ENCODE measurements at places on chromosomes 2 and 18.

DNA sequence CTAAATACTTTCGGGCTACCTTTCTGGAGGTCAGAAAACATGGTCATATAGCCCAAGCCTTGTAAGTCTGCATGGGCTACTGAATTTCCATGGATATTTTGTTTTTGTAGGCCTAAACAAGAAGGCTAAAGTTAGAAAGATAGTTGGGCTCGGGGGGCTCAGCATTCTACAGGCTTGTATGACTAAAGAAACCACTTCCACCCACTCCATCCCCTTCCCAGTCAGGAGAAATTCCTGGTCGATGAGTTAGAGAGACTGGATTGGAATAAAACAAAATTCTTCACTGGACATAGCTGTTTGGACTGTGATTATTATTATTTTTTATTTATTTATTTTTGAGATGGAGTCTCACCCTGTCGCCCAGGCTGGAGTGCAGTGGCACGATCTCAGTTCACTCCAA is 539.4 kb upstream of the TNP1 start:
- no peak for DNase-seq

DNA sequence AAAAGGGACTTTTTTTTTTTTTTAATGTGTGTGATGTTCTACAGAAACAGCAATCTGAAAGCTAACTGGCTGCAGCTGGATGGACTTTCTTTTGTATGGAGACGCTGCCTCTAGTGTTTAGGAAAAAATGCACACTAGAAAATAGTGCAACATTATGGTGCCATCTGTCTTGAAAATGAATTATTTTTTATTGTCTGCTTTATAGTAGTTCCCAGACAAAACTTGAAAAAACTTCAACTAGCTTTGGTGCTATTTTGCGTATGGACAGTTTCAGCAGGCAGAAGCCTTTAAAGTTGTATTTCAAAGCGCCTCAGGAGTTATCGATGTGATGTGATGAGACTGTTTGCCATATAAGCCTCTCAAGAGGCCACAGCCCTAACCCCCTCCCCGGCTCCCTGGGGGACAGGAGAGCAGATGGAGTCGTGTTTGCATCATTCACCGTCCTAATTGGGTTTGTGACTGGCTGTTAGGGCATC is 86.9 kb downstream of the LTBP1 start:
- no peak for DNase-seq

DNA sequence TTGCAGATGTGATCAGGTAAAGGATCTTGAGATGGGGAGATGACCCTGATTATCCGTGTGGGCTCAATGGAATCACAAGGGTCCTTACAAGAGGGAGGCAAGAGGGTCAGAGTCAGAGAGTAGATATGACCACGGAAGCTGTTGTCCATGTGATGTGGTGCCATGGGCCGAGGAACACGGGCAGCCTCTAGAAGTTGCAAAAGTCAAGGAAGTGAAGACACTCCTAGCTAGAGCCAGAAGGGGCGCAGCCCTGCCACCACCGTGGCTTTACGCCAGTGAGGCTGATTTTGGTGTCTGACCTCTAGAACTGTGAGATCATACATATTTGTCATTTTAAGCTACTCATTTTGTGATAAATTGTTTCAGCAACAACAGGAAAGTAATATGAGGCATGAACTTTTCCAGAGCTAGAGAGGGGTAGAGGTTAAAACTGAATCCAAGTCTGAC is 114.4 kb downstream of the CAPN13 start:
- DNase-seq, result no peak

- DNase-seq, result no peak
Observed at GRCh38 chr2:29281086-29281915, 166.1 kb downstream of the CLIP4 start.

DNA sequence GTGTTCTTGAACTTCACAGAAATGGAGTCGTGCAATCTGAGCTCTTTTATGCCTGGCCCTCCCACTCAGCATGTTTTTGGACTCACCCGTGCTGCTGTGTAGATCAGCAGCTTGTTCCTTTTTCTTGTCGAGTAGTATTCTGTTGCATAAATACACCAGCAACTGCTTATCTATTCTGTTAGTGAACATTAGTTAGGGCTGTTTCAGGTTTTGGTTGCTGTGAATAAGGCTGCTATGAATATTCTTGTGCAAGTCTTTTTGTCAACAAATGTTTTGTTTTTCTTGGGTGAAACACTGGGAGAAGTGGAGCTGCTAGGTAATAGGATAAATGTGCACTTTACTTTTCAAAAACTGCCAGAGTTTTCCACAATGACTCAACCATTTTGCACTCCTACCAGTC is 15.3 kb upstream of the CIDEA start:
- DNase-seq, result no peak

DNA sequence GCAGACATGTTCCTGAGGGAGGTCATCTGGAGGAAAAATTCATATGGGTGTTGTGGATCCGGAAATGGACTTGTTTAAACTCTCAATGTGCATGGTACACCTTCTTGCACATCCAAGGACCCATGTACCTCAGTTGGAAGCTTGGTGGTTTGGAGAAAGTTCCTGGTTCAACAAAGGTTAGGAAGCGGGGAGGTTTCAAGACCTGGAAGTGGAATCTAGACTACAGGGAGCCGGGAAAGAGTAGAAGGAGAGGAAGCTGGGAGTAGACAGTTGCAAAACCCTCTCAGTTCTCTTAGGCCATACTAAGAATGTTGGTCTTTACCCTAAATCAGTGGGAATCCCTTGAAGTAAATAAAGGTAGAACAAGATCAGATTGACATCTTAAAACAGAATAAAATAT is 209.8 kb upstream of the SPOPL start:
- no peak for DNase-seq

DNA sequence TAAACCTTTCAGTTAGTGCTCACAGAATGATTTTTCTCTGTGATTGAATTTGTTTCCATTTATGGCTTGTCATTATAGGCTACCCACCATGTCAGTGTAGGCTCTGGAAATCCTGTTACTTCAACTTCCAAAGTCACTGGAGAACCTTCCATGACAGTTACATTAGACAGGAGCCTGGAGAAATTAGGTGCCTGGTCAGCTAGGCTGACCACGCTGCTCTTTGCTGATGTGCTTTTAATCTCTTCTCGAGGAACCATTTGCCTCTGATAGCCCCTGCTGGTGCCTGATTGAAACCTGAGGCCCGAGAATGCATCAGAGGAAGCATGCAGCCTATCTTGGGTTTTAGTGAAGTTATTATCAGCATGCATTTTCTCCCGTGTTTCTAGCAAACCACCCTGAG is 29.6 kb upstream of the TTN start:
- DNase-seq, result no peak

DNA sequence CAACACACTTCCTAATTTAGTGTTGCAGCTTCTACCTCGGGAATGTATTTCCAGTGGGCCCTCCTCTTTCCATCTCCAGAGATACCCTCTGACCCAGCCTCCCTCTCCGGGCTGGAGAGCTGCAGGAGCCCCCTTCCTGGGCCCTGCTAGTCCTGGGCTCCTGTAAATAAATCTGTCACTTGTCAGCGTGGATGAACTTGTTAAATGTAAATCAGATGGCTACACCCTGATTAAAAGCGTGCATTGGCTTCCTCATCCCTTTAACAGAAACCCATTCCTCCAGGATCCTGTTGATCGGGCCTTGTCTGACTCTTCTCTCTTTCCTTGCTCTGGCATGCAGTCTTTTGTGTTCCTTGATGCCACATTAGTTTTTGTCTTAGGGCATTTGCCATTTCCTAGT is 2.4 kb downstream of the ZNF236 start:
- no peak for DNase-seq

- no peak for DNase-seq
Observed at GRCh38 chr2:28977176-28977875, 3.8 kb upstream of the TOGARAM2 start.
